Posterior vena cava (tissue), 2 donors: ENCODE measurements at places on chromosomes 13 and 19. TPM values are rescaled to one million over a fixed set of nuclear protein-coding genes. Genes with fewer than 3 reads are reported as not detected.

The ADAMTSL5 gene
- total RNA-seq, result 7.4 TPM

The WTIP gene
- 28.6 TPM for total RNA-seq

The CDX2 gene
- total RNA-seq, result not detected

The SPACA4 gene
- not detected for total RNA-seq

The S1PR2 gene
- 16.3 TPM for total RNA-seq

The DHRS12 gene
- total RNA-seq, result 11.1 TPM

- no peak for DNase-seq
Measured at GRCh38 chr13:38914070-38914469, 76.6 kb downstream of the STOML3 start.

GRCh38 chr13:50691681-50692263 is 151.7 kb downstream of the DLEU7 start:
- no peak for DNase-seq

GRCh38 chr13:106418556-106418955 is 116.9 kb downstream of the EFNB2 start:
- DNase-seq, result no peak

GRCh38 chr13:21638319-21639282 is 32.3 kb upstream of the FGF9 start:
- no peak for DNase-seq

- DNase-seq, result no peak
Measured at GRCh38 chr13:48400090-48400694, 12.7 kb downstream of the LPAR6 start.

DNA sequence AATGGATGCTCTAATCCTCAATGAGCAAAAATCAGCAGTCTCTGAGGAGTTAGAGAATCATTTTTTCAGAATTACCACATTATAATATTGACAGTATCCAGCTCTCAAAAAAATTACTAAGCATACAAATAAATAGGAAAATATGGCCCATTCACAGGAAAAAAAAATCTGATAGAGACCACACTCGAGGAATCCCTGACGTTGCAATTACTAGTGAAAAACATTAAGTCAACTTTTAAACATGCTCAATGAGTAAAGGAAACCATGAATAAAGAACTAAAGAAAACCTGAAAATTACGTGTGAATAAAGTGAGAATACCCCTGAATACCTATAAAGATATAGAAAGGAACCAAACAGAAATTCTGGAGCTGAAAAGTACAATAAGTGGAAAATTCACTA is 38.7 kb upstream of the ZNF780A start:
- no peak for DNase-seq

- no peak for DNase-seq
Measured at GRCh38 chr13:101917833-101918661, 465.6 kb downstream of the ITGBL1 start.

DNA sequence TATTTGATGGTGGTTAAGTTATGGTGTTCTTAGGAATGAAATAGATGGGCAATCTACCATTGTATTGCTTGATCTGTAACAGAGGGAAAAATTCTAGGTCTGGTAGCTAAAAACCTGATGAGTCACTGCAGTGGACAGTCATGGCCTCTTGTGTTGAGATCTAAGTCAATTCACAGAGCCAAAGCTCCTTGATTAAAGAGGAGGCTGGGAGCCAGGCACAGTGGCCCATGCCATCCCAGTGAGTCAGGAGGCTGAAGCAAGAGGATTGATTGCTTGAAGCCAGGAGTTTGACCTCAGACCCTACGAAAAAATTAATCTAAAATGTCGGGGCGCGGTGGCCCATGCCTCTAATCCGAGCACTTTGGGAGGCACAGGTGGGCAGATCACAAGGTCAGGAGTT is 67.1 kb upstream of the KPNA3 start:
- no peak for DNase-seq

- DNase-seq, result no peak
Measured at GRCh38 chr19:991932-992669, 8.0 kb downstream of the WDR18 start.

GRCh38 chr19:54616821-54617560 is 13.3 kb upstream of the LILRB1 start:
- DNase-seq, result no peak

GRCh38 chr13:22877421-22877820 is 303.4 kb upstream of the SGCG start:
- DNase-seq, result no peak

GRCh38 chr19:38531515-38531914 is 86.2 kb downstream of the MAP4K1 start:
- no peak for DNase-seq

DNA sequence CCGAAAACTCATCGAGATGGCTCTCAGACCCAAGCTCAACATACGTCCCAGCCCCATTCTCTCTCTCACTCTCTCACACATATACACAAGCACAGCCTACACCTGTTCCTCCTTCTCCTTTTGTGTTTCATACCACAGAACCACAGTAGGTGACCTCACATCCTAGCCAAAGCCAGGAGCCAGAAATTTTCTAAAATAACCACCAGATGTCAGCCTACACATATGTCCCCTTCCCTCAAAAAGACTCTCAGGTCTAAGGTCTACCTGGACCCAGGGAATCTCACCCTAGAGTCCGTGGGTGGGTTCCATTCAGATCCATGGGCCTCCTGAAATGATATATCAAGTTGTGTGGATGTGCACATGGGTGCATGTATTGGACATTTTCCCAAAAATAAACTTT is 104.2 kb upstream of the IPO5 start:
- DNase-seq, result no peak

DNA sequence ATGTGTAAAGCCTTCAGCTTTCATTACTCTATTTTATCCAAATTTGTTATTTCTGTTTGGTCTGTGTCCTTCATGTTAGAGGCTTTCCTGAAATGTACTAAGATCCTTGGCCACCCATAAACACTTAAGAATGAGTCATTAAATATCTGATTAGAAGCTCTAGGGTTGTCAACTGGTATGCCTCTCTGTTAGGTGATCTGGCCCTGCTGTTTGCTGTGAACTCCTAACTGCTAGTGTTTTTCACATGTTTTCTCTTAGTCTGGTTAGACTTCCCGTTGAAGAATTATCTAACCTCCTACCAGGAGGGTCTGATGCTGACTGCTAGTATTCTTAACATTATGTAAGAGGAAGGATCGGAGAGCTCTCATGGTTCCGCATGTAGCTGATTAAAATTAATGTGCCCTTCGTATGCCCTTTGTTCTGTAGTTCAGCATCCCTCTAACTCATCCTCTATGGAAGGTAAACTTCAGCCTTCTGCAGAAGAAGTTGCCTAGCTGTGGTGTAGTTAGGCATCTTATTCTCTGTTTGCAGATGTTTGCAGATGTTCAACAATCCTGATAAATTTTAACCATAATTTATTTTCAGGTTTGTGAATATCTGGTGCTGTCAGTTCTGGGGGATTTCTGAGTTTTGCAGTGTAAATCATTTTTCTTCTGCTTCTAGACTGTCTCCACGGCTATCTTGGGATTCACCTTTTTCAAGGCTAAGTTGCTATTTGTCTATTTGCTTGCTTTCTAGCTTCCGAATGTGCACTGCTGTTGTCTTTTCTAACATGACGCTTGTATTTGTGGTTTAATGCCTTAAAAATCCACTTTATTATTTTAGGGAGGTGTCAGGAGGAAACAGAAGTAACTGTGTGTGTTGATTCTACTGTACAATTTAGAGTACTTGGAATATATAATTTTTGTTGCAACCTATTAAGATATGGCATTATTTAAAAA is 207.2 kb upstream of the SPRY2 start:
- no peak for DNase-seq

DNA sequence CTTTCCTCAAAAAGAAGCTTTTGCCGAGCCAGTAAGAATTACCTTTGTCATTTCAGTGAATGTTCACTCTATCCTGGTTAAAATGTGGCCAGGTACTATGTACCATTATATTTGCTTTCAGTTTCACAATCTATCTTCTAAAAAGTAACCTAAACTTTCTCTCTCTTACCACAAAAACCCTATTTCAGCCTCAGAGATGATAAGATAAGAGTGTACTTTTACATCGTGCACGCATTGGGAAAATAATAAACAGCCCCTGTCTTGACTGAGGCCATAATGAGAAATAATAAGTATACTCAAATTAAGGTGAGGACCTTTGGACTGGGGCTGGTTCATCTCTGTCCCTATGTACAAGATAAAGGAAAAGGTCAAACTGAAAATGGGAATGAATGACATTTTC is 77.7 kb downstream of the ZNF726 start:
- DNase-seq, result no peak

- DNase-seq, result peak; percentile 79
Measured at GRCh38 chr19:1081301-1082164, 13.6 kb downstream of the POLR2E start.
